ENCODE measurements at places on chromosomes 7 and 10.

DNA sequence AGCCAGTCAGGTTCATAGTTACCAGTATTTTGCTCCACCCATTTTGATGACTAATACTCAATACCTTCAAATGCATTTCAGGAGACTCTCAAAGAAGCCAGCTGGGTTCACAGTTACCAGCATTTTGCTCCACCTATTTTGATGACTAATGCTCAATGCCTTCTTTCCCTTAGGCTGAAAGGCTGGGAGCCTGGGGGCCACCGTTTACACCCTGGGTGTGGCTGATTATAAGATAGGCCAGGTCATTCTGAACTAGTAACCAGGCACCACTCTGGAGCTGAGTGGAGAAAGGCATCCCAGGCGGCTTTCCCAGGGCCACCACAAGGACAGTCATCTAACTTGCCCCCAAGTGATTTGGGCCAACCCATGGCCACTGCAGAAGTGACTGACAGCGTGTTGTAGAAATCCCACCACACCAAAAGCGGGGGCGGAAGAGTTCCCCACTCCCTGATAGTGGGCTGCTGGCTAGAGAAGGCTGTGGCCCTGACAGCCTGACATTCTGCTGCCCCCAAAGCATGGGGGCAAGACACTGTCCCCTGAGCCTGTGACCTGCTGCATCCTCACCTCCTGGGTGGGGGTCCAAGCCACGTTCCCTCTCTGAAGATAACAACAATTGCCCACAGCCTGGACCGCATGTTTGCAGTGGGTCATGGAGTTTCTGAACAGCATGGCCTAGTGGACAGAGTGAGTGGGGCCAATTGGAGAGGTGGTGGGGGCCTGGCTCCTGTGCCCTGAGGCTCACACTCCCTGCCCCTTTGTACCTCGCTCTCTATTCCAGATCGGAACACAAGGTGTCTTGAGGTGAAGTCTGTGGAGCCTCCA, 23.0 kb upstream of the ZNF488 start:
- DNase-seq: no peak

DNA sequence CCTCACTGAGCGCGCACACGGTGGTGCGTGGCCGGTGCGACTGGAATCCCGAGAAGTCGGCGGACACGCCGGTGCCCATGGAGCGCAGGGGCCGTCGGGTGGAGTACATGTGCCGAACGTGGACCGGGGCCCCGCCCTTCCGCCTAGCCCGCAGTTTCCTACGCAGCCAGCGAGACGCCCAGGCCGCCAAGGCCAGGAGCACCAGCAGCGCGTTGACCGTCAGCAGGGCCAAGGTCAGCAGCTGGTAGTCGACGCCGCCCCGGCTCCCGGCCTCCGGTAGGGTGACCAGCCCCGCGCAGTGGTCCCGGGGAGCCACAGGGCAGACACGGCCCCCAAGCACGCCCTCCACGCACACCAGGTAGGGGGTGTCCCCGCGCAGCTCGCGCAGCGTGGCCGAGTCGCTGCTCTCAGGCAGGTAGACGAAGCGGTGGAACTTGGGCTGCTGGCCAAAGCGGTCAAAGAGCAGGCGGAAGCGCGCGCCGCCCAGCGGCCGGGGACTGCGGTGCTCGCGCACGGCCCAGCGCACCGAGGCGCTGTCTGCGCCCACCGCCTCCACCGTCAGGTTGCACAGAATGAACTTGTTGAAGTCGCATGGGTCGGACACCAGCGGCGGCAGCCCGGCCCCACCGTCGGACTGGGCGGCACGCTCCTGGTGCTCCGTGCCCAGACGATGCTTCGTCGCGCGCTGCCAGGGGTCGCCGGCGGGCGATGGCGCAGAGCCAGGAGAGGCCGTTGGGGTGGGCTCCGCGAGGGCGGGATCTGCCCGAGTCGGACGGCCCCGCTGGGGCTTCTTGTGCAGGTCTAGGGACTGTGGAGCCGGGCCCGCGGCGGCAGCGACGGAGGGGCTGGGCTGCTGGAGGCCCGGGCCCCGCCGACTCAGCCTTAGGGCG, 2.2 kb downstream of the TRIL start:
- no peak for DNase-seq

GRCh38 chr7:99201027-99201426, 6.9 kb downstream of the KPNA7 start:
- no peak for DNase-seq

GRCh38 chr10:5095687-5096086, 1.5 kb downstream of the AKR1C3 start:
- DNase-seq: no peak

DNA sequence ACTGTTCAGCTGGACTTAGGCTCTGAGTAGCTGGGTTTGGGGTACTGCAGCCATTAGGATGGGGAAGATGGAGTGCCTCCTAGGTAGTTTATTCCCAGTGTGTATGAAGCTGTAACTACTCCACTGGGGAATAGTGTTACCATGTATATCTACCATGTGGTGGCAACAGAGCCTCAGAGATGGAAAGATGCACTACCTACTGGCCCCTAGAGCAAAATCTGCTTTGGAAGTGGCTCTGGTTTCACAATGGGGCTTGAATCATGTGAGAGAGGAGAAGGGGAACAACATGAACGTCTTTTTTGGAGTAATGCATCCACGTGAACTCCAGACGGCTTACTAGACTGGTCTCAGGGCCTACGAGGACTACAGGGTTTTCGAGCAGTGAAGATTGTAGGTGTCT, 167.3 kb downstream of the CALCR start:
- DNase-seq: no peak

All from right renal cortex interstitium (tissue), 3 donors.